ENCODE measurements at places on chromosomes 1 and 21.

DNA sequence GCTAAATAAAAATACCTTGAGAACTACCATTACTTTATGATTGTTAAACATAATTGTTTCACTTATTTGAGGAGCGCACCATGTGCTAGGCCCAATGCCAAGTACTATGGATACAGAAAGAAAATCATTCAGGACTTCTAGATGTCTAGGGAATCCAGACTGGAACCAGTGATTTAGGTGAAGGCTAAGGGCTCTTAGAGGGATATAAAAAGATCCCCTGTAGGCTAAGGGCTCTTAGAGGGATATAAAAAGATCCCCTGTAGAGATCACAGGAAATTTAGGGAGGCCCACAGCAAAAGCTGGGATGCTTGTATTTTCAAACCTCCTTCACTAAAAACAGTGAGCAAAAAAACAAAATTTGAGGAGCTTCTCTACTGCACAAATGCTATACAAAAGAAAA, 6.7 kb downstream of the TOR1AIP2 start:
- no peak for DNase-seq

DNA sequence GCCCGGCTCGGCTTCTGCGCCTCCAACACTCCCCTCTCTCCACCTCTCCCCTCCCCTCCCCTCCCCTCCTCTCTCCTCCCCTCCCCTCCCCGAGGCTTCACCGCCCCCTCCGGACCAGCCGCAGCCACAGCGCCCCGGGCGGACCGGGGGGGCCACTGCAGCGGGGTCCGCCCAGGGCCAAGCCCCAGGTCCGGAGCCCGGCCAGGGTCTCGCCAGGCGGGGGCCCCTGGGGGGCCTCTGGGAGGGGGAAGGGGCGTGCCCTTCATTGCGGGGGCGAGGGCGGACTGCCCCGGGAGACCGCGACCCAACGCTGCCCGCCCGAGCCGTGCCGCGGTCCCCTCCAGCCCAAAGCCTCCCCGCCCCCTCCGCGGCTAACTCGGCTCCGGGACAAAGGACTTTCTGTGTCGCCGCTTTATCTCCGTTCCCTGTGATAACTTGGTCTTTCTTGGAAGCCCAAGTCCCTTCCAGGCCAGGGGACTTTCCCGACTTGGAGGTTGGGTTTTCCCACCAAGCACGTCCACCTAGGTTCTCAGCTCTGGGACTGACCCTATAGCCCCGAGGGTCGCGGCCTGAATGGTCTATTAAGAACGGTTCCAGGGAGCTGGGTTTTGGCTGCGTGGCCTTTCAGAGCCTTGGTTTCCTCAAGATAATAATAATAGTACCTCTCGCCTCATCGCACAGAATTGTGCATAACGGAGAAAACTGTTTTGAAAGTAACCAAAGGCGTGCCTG, at the start of gene UBQLN4:
TSS of gene UBQLN4 (minus strand) at position 31 of the 732 bp plus-strand sequence. CDS start 97 bp downstream, outside the sequence.
- peak; percentile 89 for DNase-seq

DNA sequence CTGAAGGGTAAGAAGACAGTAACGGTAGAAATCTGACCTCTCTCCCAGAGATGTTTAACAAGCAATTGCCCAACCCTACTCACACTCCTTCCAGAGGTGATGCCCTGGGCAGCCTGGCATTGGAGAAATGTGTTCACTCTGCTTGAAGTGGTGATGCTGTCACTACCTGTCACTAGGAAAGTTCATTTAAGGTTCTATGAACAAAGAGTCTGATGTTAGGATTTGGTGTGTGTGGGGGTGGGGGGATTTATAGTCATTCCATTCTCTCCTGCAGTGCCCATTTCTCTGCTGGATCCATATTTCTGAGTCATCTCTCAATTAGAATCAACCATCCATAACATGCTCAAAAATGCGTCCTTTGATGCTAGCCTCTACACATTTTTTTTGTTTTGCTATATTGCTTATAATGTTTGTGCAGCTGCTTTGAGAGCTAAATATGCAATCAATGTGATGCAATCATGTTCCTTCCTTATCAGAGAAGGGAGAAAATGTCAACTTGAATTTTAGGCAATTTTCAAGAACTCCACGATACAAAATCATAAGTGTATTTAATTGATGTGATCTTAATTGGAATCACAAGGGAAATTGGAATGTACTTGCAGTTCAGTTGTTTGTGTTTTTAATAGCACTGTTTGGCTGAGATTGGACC, 173.9 kb downstream of the DUSP10 start:
- DNase-seq: no peak

GRCh38 chr1:190322274-190322673, 155.4 kb downstream of the BRINP3 start:
- no peak for DNase-seq

- no peak for DNase-seq
Observed at GRCh38 chr1:151947140-151947539, 37.8 kb upstream of the THEM4 start.

DNA sequence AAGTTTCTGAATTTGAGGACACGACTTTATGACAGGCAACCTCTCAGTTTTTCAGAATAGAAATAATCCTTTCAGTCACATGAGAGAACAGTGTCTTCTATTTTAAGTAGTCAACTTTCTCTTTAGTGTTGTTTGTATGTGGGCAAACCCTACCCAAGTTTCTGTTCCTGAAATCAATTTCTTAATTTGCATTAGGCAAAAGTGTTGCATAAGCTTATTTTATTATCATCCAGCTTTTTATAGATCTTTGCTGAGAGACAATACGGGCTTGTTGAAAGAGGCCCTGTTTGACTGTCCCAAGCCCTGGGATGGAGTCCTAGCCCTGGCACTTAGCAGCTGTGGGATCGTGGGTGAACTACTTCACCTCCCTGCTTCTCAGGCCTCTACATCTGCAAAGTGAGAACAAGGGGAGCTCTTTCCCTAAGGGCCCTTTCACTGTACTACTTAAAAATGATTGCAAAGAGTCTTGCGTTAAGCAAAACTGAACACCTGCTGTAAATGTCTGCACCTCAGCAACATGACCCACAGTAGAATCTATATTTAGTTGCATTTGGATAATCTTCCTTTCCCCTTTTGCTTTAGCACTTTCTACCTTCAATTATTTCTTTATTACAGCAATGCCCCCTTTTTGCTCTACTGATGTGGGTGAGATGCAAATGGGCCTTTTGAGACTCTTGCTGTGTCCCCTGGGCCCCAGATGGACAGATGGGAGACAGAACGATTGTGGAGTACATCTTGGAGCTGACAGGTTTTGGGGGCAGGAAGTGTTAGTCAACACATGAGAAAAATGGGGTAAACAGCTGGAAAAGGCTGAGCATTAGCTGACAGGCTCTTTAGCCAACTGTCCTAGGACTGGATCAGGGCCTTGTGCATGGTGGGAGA, 41.0 kb upstream of the SCAF4 start:
- DNase-seq: no peak

DNA sequence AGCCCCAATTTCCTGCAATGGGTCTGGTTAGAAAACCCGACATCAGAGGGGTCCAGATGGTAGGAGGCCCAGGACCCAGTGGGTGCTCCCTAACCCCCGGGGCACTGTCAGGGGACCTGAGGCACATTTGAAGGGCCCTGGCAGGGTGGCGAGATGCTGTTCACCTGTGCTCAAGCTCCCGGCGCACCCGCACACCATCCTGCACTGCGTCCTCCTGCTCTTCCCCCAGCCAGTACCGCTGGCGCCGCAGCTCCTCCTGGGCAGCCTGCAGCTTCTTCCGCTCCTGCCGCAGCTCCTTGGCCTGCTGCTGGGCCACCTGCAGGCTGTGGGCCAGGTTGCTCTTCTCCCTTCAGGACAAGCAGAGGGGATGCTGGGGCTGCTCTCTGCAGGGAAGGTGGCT, 36.0 kb downstream of the RNU1-1 start:
- no peak for DNase-seq

GRCh38 chr1:110243574-110243973, 33.5 kb downstream of the KCNC4 start:
- DNase-seq: no peak

- no peak for DNase-seq
Observed at GRCh38 chr21:42057851-42058437, 13.2 kb upstream of the UMODL1 start.

GRCh38 chr1:228497817-228498216, 10.6 kb downstream of the RNF187 start:
- no peak for DNase-seq

DNA sequence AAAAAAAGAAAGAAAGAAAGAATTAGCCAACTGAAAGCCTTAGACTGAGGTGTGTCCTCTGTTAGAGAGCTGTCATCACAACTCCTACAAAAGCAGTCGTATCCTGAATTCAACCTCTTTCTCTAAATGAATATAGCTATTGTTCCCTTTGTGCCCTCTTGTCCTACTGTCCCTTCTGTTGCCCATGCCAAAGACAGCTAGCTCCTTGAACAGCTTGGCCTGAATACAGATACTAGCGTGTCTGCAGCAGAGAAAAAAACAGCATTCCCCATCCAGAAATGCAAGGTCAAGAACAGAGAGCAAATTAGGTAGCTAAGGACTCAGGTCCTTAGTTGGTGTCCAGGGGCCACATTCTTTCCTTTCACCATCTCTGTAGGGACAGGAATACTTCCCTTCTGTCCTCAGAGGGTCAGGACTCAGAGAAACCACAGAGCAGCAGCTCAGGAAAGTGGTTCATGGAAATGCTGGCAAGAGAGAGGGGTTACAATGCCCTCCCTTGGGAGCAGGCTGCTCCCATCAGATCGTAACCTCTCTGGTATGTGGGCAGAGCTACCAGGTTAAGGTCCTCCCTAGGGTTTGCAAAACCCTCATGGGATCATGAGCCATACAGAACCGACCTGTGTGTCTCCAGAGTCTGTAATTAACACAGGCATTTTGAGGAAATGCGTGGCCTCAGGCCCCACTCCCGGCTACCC, 1.8 kb upstream of the ZBTB48 start:
- peak; percentile 63 for DNase-seq

GRCh38 chr1:22737374-22738068, 26.9 kb downstream of the EPHB2 start:
- DNase-seq: no peak

DNA sequence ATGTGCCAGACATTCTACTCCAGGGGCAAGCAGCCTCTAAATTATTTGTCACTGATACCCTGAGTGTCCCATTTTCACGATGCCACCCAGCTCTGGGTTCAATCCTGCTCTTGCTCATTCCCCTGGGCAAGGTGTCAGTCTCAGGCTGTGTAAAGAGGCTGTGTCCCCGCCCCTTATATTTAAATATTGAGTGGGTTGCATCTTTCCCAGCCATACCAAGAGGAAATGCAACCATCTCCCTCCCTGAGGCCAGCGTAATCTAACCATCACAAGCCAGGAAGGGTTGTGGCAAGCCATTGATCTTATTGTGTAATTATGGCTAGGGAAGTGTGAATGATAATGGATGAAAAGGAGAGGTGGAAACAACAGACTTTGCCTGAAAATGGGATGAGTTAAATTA, 54.7 kb upstream of the CLDN14 start:
- DNase-seq: no peak

DNA sequence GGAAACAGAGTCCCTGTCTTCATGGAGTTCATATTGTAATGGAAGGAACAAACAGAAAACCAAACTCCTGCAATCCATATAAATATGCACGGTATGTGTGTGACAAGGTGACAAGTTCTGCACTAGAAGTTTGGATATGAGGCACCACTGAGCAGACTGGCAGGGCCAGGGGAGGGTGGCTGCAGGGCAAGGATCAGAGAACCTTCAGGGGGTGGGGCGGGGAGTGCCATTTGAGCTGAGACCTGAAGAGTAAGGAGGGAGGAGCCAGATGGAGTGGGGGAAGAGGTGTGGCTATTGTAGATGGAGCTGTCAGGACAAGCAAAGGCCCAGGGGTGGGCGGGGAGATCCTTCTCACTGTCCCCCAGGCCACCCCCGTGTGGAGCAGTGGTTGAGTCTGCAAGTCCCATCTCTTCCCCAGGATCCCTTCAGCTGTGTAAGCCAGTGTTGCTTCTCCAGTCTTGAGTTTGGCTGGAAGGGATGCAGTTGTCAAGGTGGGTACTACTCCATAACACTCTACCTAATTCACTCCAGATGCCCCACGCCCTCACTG, 76.4 kb downstream of the ATP5PO start:
- DNase-seq: no peak

DNA sequence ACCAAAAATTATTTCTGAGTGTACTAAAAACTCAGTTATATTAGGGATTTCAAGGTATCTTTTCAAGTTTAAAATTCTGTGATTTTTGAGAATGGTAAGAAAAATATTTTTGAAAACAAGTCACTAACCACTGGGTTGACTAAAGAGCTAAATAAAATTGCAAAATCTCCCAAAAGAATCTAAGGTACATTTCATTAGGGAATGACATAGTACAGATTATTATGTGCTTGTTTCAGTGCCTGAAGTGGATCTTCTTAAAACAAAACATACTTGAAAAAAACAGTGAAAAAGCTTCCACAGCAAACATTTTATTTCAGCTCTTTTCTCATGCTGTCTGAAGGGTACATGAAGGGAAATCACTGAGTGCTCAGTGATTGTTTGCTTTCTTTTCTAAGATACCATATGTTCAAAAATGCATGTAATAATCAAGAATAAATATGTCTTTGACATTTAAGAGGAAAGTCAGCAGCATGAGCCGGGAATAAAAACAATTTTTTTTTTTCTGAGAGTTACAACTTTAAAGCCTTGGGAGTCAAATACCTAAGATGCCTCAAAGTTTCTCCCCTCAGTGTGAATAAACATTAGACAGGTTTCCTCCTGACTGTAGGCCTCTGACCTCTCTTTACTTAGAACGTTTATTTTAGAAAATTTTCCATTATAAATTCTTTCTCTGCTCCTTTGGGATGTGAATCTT, 200.7 kb downstream of the KCNT2 start:
- no peak for DNase-seq

DNA sequence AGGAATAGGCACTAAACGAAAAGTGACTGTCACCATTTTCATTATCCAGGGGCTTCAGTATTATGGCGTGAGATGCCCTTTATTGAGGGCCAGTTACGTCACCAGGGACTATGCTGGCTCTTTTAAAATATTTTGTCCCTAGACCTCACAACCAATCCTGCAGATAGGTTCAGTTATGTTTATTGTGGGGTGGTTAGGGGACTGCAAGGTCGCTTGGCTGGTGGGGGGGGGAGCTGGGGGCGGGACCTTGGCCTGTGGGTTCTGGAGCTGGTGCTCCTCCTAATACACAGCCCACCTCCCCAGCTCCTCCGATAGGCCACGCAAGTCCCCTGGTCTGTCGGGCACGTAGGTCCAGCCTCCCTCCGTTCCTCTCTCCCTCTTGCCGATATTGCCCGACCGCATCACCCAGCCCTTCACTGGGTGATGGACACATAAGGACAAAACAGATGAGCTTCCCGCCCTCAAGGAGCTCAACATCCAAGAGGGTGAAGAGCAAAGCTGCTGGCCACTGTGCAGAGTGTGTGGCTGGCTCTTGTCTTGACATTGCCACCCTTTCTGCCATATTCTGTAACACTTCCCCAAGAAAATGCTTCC, 271.8 kb downstream of the MATN1 start:
- DNase-seq: no peak

Data from testis (tissue), 5 donors.